Esophagus mucosa (tissue), 1 donor: ENCODE measurements at places on chromosomes 5 and 9.

DNA sequence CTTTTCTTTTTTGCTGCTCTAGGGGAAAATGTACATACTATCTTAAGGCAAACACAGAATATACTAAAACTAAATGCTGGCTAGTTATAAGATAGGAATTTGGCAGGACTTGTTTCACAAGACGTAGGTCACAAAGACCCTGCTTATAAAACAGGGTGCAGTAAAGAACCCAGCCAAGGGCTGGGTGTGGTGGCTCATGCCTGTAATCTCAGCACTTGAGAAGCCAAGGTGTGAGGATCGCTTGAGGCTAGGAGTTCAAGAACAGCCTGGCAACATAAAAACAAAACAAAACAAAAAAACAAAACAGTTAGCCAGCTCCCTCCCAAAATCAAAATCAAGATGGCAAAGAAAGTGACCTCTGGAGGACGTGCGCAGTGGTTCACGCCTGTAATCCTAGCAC, 49.5 kb upstream of the DENND4C start:
- ATAC-seq = peak; percentile 68

DNA sequence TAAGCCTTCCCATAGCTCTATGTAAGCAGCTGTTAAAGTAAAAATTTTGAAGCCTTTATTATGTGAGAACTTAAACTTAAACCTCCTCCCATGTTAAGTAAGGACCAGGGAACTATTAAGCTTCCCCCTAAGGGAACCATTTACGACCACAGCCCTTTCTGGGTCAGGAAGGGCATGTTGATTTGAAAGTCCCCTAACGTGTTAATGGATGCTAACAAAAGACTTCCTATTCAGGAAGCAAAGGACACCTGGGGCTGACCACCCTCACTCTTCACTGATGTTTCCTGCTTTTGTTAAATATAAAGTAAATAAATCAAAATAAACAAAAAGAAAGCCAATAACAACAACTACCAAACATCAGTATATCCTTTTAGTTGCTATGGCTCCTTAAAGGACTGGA, 170.6 kb upstream of the RFX3 start:
- no peak for ATAC-seq

DNA sequence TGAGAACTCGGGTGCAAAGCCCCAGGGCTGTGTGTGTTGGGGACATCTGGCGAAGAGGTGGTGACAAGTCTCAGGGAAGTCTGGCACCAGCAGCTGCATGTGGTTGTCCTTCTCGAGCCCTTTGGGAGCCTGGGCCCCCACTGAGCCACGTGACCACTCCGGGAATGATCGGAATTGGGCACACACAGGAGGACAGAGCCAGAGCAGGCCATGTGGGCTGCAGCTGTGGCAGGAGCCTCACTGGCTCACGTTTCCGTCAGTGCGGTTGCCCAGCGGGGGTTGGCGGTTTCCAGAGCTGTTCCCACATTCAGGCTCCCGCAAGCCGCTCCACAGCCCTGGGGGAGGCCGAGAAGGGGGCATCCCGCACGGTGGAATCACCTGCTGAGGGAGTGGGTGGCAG, 6.8 kb upstream of the CEL start:
- no peak for ATAC-seq

GRCh38 chr9:81759680-81760215, 70.4 kb upstream of the TLE1 start:
- ATAC-seq = peak; percentile 39

DNA sequence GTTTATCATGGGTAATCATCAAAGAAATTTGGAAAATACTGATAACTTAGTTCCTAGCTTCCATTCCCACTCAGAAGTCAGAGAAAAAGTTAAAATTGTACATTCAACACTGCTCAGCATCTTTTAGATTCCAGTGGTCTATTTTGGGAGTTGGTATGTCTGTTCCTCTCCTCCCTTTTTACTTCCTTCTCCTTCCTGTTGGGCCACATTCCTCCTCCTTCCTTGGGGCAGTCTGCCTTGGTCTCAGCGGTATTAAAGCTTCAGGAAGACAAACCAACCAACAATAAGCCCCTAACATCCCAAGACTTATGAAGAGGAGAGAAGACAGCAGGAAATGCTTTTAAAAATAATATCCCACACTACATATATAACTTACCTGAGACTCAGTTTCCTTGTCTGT, 49.9 kb upstream of the SSBP2 start:
- ATAC-seq = peak; percentile 38

DNA sequence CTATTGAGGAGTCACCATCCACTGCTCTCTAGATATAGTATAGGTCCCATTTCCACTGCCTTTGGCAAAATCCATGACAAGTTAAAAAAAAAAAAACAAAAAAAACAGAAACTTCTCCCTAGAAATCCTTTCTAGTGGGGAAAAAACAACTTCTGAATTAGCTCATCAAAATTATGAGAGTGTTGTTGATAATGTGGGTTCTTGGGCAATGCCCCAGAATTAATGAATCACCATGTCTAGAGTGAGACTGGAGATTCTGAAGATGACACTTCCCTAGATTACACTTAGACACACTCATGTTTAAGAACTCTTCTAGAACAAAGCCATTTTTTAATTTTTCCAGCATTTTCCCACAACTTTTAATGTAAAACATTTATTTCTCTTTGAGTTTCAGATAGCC, 728.0 kb upstream of the C9orf72 start:
- ATAC-seq = no peak

- ATAC-seq = no peak
Measured at GRCh38 chr5:169015991-169016390, 284.9 kb downstream of the SLIT3 start.

- ATAC-seq = no peak
Measured at GRCh38 chr9:124600407-124600806, 93.2 kb upstream of the NR5A1 start.

- ATAC-seq = no peak
Measured at GRCh38 chr5:142439207-142439860, 114.5 kb upstream of the SPRY4 start.

DNA sequence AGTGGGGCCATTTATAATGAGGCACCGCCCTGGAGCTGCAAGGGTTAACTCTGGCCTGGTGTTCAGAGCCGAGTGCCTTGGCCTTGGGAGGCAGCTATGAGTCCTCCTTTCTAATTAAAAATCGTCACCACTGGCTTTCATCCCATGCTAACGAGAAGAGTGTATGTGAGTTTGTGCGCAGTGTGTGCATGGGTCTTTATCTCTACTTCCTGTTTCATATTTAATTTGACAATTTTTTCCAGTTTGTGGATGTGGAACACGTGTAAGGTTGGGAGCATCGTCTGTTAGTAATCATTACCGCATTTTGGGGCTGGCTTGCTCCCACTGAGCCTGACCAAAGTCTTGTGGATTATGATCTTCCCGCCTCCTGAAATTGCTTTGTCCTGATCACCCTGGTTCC, 76.4 kb downstream of the NDFIP1 start:
- ATAC-seq = no peak

DNA sequence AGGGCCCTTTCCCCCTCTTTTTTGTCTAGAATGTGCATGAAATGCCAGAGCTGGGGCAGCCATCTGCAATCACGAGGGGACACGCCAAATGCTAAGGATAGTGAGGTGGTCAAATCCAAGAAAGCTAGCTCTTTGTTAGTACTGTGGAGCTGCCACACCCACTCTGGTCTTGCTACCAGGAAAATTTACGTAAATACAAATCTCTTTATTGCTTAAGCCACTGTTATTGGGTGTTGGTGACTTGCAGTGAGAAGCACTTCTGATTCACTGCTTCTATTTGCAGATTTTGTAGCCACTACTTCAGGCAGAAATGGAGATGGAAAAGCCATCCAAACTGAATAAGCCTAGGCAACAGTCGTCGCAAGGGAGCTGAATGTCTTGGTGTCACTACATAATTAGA, 25.6 kb upstream of the SUSD1 start:
- peak; percentile 75 for ATAC-seq

GRCh38 chr9:83367326-83367725, 170.9 kb downstream of the FRMD3 start:
- ATAC-seq = no peak

DNA sequence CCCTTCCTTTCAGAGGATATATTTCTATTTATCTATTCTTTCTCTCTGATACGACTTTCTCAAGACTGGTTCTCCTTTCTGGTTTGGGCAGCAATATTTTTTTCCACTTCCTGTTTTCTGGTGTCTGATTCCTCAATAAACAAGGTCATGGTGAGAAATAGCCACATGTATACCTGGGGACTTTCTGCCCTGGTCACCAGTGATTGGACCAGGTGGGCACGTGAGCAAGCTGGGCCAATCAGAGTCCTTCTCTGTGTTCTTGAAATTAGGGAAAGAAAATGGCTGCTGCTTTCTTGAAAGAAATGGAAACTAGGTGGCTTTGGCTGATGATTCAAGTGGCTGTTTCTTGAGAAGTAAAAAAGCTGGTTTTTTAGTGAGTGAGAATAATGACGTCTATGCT, 18.4 kb upstream of the GSN start:
- ATAC-seq = no peak

DNA sequence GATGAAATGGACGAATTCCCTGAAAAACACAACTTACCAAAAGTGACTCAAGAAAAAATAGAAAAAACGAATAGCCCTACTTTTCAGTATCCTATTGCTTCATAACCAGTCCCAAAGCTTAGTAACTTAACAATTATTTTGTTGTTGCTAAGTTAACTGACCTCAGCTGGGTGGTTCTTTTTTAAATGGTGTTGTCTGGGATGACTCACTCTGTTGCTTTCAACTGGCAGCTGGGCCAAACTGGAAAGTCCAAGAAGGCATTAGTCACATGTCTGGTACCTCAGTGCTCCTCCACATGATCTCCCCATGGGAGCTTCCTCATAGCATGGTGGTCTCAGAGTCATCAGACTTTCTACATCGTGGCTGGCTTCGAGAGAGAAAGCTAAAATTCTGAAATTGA, 47.8 kb upstream of the ADAMTS2 start:
- ATAC-seq = peak; percentile 79

GRCh38 chr9:76415731-76416130, 21.5 kb upstream of the RFK start:
- no peak for ATAC-seq

DNA sequence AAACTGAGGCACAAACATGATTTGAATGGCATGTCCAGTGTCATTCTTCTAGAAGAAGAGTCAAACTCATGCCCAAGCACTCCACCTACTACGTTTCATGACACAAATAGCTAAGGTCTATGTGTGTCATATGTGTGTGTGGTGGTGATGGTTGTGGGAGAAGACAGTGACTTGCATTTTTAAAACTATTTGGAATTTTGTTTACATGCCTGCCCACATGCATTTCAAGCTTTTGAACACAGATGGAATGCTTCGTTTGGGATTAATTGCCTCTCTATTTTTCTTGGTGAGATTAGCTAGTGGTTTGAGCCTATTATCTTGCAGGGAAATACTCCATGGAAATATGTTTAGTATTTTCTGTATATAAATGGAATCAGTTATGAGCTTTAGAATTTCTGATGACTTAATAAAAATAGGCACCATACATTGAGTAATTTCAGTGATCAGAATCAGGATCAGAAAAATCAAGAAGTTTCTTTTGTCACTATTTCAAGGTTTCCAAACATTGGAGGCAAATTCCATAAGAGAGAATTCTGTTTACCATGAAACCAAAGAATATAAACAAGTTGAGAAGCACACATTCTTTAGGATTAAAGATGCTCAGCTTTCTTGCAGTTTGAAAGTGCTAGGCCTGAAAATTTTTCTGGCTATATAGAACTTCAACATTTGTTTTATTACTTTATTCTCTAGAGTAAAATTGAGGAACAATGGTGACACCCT, 260.3 kb upstream of the SEMA6A start:
- no peak for ATAC-seq

DNA sequence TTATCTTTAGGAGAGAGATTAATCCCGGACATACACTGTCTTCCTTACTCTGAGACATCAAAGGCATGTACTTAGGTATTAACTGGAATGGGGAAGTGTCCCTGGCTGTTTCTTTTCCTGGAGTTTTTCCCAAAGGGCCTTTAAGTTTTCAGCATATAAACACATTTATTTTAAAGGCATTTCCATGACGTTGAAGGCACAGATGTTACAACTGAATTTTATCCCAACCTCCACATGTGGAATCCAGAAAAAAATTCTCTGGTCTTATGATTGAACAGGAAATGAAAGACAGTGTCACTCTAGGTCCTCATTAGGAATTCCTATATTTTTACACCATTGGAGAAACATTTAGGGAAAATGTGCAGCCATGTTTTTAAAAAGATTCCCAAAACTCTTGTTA, 41.6 kb upstream of the SHOC1 start:
- no peak for ATAC-seq

DNA sequence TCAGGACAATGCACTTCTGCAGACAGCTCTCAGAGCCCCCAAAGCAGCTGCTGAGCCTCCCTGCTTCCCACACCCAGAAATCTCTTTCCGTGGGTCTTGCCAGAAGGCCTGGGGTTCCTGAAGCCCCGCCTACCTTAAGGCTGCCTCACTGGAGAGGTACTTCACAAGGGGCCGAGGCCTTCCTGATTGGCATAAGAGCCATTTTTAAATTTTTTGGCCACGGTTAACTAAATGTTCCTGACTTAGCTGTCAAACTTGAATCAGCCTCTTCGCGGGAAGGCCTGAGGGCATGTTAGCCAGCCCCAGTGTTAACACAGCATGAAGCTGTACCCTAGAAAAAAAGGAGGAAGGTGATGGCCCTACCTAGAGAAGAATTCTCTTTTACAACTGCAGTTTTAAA, 20.7 kb upstream of the EPB41L4B start:
- ATAC-seq = peak; percentile 28

- ATAC-seq = no peak
Measured at GRCh38 chr5:55993013-55993412, 1.8 kb downstream of the IL6ST start.

DNA sequence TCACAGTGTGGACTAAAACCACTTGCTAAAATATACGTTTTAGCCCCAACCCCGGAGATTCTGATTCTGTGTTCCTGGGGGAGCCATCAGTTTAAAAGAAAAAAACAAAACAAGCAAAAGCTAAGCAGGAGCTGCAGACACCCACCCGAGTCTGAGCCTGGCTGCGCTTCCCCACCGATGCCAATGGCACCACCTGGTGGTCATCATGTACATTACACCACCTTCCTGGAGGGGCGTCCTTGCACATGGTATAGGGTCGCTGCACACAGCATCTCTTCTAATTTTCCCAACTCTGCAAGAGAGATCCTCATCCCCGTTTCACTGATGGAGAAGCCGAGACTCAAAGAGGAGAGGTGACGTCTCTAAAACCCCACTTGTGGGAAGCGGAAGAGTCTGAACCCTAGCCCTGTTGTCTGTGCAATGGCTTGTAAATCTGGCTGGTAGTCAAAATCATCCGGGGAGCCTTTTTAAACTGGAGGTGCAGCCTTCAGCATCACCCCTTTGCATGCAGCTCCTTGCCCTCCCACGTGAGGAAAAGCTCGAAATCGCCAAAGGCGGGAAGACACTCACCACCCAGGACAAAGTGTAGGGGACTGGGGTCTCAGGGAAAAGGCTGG, 23.1 kb upstream of the CNOT6 start:
- peak; percentile 59 for ATAC-seq

GRCh38 chr5:123371575-123372179, 51.5 kb downstream of the CEP120 start:
- ATAC-seq = no peak

- no peak for ATAC-seq
Measured at GRCh38 chr5:80725446-80725845, 70.7 kb upstream of the DHFR start.

DNA sequence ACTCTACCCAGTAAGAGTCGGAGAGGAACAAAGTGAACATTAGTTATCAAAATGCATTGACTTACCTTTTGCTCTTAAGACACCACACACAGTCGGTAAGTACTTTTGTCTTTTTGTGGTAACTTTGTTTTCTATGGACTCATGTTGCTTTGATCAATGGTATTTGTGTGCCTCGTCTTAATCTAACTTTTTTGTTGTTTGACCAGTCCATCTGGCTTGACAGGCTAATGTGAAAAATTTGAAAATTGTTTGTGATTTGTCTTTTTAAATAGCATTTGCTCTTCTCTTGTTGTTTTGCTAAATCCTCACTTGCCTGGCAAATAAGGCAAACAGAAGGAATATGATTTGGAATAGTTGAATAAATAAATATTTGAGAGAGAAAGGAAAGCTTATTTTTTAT, 71.4 kb upstream of the CHD1 start:
- ATAC-seq = no peak
